ENCODE measurements at places on chromosomes 6 and 20.

GRCh38 chr6:98827295-98828159, 6.8 kb upstream of the POU3F2 start:
- no peak for DNase-seq

DNA sequence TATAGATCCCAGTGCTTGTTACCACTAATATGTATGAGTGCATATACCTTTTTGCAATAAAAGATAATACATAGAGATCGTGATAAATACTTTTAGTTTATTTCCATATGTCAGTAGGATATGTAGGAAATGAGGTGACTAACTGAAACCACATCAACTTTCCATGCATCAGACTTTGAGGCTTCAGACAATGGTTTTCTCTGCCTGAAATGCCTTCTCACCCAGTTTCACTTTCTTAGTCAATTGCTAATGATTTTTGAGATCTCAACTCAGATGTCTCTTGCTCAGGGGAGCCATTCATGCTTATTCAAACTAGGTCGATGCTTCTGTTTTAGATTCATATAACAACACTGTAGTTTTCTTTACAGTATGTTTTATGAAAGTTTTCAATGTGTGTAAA, 626.6 kb upstream of the ADGRB3 start:
- DNase-seq: no peak

GRCh38 chr6:45697605-45698004, 318.1 kb downstream of the CLIC5 start:
- no peak for DNase-seq

- DNase-seq: no peak
Observed at GRCh38 chr6:12150812-12151432, 138.8 kb downstream of the HIVEP1 start.

DNA sequence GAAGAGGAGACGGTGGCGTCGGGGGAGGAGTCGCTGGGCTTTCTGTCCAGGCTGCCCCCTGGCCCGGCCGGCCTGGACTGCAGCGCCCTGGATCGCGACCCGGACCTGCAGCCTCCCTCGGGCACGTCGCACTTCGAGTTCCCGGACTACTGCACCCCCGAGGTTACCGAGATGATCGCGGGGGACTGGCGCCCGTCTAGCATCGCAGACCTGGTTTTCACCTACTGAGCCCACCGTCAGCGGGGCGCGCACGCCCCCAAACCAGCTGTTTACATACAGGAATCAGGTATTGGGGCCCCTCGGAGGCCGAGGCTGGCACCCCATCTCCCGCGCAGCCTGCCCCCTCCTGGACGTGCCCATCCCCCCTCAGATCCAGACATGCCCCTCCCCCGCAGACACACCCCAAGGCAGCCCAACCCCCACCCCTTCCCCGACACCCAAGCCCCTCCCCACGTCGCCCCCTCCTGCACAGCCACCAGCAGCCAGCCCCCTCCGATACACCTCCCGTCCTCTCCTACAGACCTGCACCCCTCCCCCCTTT, 1.4 kb downstream of the SOX12 start:
- DNase-seq: peak; percentile 69

DNA sequence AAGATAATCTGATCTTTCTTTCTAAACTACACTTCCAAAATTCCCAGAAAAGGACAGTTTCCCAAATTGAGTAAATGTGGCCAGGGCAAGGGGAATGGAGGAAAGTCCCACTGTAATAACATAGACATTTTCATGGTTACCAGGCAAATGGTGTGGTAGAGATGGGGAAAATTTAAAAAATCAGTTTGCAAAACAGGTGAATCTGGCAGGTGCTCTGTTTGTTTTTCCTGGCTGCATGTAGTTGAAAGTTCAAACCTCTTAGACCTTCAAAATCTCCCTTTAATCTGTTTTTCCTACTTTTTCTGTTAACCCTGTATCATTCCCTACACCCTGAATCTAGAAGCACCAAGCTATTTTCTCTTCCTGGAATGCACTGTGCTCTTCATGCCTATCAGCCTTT, 2.0 kb upstream of the BCKDHB start:
- DNase-seq: no peak

GRCh38 chr6:10405513-10405900, 9.4 kb downstream of the TFAP2A start:
- DNase-seq: no peak

DNA sequence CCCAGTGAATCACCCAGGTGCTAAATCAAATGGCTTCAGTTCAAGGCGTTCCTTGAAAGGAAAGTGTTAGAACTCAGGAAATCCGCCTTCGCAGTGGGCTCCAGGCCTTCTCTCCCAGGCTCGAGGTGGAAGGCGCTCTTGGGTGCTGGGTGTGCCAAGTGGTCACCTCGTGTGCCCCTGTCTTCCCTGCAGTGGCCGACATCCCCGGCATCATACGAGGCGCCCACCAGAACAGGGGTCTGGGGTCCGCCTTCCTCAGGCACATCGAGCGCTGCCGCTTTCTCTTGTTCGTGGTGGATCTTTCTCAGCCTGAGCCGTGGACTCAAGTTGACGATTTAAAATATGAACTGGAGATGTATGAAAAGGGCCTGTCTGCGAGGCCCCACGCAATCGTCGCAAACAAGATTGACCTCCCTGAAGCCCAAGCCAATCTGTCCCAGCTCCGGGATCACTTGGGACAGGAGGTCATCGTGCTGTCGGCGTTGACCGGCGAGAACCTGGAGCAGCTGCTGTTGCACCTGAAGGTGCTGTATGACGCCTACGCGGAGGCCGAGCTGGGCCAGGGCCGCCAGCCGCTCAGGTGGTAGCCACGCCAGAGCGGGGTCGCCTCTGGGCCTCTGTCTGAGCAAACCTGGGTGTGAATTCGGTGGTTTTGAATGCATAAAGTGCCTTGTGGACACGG, 17.8 kb downstream of the MTG2 start:
- no peak for DNase-seq

DNA sequence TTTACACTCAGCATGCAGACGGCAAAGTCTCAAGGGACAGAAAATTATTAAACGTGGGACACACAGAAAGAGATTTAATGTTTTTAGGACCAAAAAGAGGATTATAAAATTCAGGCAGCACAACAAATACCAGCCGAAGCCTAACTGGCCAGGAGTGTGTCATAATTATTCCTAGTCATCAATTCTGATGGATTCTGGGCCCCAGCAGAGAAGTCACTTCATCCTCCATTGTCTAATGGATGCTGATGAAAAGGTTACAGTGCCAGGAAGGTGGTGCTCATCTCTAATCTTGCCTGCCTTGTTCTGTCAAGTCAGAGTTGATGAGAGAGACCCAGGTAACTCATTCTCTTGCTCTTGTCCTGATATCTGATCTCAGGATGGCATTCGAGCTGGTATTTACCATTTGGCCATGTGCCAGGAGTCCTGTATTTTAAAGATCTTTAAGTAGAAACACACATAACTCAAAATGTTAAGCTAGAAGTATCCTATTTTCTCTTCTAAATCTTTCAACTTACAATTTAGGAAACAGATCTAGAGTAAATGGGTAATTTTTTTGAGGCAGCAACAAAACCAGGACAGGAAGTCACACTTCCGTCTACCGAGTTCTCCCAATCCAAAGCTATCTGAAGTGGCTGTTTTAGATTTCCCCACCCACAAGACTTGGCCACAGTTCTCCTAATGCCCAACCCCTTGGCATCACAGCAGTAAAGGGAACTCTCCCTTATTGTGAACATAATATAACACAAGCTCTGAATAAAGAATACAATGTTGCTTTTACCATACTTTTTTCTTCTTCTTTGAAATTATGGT, 50.0 kb downstream of the ADAT2 start:
- no peak for DNase-seq

- DNase-seq: no peak
Observed at GRCh38 chr20:11347738-11348137, 570.0 kb upstream of the BTBD3 start.

DNA sequence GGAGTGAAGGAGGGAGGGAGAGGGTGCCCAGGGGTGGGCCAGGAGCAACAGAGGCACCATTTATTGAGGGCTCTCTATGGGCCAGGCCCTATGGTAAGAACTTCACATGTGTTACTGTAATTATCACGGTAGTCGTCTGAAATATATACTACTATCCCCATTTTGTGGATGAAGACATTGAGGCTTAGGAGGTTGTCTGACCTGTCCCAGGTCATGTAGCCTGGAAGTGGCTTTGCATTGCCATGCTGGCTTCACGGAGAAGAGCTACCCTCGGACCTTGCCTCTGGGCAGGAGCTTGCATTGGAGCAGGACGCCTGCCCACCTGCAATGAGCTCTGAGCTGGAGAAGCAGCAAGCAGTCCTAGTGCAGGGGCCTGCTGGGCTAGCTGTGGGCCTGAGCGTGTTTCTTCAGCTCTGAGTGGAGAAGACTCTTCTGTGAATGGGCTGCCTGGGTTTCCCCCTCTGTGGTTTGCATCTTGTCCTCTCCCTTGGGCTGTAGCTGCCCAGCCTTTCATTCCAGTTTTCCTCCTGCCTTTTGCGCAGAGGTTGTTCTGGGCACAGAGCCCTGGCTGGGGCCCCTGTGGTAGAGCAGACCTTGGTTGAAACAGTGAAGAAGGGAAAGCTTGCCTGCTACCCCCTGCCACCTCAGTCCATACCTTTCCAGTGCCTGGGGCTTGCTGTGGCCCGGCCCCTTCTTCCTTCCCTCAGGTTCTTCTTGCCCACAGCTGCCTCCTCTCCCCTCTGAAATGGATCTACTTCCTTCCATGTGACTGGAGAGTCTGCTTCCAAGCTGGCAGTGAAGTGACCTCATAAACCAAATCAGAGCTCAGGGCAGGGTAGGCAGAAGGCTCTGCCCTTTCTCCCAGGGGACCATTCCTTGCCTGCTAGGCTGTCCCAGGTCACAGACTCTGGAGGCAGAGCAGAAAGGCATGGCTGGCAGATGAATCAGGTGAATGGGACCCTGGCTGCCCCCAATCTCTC, 24.1 kb upstream of the SRF start:
- DNase-seq: no peak

GRCh38 chr20:16712511-16712947, 17.3 kb upstream of the SNRPB2 start:
- DNase-seq: no peak

- DNase-seq: peak; percentile 48
Observed at GRCh38 chr20:57660922-57661745, 40.9 kb upstream of the ZBP1 start.

DNA sequence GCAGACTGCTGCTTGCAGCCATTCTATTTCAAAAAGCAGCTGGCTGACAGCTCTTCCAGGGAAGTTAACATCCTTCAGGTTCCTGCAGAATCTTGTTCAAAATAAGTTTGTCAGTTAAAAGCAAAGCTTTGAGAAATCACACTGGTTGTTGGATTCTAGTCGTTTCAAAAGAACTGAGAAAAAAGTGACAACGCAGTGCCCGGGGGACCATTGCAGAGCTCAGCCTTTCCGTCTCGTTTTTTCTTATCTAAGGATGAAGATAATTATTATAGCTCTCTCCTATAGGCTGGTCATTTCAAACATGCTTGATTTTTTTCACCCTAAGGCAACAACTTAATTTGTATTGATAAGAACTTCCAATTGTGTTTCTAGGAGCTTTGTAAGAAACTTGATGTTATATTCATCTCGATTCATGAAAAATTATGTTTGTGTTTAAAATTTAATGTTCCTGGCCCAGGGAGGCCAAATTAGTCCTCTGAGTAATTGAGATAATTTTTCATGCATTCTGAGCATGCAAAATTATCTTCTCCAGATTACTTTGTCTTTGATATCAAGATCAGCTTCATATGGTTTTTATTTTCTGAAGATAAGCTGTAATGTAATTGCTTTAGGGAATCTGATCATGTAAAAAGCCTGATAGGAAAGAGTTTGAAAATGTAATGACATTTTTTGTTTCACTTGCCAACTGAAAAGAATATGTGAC, 58.4 kb downstream of the SNAP25 start:
- no peak for DNase-seq

DNA sequence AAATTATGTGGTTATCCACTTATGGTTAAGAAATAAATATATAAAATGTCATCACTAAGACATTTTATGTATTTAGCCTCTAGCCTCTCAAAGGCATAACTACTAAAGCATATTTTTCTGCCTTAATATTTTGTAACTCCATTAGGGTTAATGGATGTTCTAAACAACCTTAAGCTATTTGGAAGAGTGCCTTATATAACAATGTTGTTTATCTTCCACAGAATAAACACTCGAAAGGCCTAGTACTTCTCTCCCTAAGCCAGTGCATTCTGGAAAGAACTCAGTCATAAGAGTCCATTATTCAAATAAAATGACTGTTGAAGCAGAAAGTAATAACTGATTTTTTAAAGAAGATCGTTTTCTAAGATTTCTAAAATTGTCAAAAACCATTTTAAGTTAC, 15.0 kb upstream of the PRIM2 start:
- DNase-seq: no peak

DNA sequence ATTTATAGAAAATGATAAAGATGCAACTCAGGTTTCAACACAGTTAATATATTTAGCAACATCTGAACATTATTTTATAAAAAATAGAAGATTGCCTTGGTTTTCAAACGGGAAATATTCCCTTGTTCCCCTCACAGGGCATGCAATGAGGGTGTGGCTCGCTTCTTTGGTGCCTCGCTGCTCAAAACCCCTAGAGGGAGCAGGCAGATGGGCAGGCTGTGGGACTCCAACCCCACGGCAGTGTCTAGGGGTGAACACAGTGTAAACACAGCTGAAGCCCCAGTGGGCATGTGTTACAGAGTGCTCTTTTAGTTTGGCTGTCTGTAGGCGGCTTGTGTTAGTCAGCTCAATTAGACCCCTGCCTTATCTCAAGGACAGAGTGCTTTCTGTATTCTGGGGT, 560.8 kb upstream of the IMPG1 start:
- no peak for DNase-seq

GRCh38 chr20:41540918-41541317, 77.3 kb downstream of the CHD6 start:
- no peak for DNase-seq

DNA sequence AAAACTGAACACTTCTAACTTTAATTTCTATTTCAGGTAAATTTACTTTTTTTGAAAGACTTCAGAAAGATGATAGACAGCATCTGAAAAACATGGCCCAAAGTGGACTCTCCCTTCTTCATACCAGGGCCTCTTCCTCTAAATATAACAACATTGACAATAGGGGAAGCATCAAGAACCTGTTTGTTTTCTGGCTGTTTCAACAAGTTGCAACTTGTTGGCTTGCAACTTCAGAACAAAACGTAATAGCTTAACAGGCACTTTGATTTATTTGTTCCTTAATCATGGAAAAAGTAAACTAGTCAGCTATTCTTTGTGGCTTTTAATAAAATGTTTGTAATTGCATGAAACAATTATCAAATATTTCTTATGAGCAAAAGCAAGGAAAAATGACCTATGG, 34.3 kb downstream of the RGS17 start:
- DNase-seq: no peak

- no peak for DNase-seq
Observed at GRCh38 chr6:2185466-2185865, 59.9 kb downstream of the GMDS start.

GRCh38 chr6:37897321-37897720, 77.8 kb downstream of the ZFAND3 start:
- no peak for DNase-seq
